Epithelial cell of proximal tubule (primary cell): ENCODE measurements at places on chromosomes 7 and 10.

DNA sequence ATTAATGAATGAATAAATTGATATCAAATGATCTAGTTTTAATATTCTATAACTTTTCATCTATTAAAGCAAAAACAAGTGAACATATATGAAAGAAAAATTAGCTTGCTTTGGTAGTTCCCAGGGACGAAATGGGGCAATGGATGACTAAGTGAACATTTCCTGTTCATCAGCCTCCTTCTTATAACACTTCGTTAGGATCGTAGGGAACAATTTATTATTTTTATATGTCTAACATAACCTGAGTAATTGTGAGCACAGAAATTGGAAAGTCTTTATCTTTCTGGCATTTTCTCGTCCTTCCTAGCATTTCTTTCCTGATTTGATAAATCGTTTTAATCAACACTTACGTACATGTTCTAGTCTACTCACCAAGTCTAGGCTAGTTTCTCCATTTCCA is 59.1 kb upstream of the PPP1R3C start:
- DNase-seq = no peak

DNA sequence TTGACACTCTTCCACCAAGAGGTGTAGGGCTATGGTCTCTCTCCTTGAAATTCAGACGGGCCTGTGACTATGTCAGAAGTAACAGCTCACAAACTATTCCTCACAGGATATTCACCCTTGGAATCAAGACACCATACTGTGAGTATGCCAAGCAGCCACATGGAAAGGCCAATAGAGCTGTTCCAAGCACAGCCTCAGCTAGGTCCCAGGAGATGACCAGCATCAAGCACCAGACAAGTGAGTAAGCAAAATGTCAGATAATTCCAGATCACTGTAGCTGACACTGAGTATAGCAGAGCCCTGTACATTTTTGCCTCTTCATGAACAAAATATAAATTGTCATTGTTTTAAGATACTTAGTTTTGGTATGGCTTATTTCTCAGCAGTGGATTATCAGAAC is 88.1 kb upstream of the KCND2 start:
- DNase-seq = no peak

DNA sequence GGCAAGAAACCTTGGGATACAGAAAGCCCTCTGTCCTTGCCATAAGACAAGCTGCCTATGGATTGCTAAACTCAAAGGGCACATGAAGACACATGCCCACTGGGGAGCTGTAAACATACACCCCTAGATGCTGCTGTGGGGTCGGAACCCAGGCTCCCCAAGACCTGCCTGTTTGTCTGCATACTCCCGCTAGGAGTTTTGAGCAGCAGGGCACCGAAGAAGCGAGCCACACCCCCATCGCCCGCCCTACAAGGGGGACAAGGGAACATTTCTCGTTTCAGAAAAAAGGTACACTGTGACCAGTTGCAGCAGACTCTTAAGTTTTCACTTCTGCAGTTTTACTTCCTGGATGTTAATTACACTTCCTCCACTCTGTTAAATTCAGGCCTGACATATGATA is 680.2 kb upstream of the GHITM start:
- no peak for DNase-seq

GRCh38 chr10:28993861-28994260 is 295.0 kb upstream of the LYZL1 start:
- DNase-seq = no peak

DNA sequence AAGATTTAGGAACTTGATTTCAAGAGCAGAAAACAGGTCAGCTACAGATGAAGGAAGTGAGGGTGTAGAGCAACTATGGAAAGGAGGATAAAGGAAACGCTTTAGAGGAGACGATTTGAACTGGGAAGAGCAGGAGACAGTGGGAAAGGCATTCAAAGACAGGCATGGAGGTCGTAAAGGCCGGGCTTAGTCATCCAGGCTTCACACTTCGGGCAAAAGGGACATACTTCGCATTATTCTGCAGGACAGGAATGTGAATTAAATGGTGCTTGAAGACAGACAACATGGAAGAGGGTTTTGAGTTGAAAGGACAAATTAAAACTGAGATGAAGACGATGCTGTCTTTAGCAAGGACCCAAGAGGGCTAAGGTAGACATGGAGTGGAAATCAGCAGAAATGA is 8.1 kb downstream of the FAM171A1 start:
- peak; percentile 55 for DNase-seq

- DNase-seq = no peak
Measured at GRCh38 chr7:48304641-48305040, 133.4 kb downstream of the ABCA13 start.
